Activated T-helper 1 cell treated with anti-CD3 and anti-CD28 coated beads, Interleukin-2, amount 50 U/mL, for 16 hours (primary cell): ENCODE measurements at places on chromosomes 7 and 10.

DNA sequence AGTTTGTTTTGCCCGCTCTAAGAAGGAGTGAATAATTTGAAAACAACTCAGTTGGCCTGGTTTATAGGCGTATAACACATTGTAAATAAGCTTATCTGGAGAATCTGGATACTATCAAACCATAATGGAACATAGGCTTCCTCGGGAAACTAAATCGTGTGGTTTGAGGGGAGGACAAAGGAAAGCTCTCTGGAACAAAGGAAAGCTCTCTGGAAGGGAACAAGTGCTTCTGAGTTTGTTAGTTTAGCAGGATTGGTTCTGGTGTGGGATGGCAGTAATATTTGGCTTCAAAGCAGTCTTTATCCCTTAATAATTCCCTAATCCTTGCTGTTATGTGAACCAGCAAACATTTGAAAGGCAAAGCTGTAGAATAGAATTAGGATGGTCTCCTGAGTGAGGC is 15.0 kb upstream of the SLK start:
- DNase-seq, result no peak

GRCh38 chr7:97372882-97373281 is 255.4 kb downstream of the SDHAF3 start:
- no peak for DNase-seq

- no peak for DNase-seq
These were observed 780.8 kb upstream of the C7orf33 start for GRCh38 chr7:147809786-147810185.

GRCh38 chr10:76007667-76008181 is 576.3 kb downstream of the LRMDA start:
- no peak for DNase-seq

- DNase-seq, result no peak
These were observed 232.2 kb upstream of the BMPER start for GRCh38 chr7:33673029-33673700.

DNA sequence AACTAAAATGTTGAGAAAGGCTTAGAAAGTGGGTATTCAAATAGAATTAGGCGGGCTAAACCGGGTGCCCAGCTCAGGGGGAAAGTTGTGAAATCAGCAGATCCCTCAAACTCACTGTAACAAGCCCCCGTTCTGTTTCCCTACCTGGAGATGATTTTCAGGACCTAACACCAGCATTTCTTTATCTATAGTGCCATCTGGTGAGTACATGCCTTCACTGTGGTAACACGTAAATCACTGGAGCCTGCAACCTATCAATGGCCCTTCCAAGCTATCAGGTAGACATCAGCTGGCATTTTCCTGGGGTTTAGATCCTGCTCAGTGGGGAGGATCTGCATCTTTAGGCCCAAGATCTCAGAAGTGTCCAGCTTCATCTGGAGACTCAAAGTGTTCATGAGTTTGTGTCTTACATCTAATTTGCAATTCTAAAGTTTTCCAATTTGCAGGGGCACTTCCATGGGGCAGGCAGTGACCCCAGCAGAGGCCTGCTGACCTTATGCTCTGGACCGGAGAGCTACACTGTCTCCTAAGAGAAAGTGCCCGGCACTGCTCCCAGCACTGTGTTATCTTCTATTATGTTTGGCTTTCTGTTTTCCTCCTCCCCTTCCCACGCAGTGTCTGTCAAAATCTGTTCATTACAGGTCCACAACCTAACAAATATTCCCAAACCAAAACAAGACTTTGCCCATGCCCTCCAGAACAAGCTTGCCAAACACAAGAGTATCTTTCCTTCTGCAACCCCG is 132.5 kb downstream of the LSM5 start:
- no peak for DNase-seq

- DNase-seq, result no peak
These were observed 178.6 kb downstream of the EMX2 start for GRCh38 chr10:117720931-117721835.

DNA sequence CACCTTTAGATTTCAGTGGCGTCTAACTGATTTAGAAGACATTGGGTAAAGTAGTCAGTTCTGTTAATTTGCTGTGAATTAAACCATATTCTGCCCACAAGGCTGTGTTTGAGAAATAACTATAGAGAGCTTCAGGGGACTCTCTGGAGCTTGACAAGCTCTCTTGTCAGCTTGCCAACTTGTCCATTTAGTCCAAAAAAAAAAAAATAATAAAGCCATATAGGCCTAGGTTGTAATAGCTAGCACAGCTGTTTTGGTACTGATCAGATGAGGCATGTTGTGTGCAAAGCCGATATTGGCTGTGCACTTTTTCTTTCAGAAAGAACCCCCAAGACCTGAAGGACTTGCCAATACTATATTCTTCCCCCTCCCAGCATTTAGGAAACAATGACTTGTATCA is 20.2 kb upstream of the ZNF282 start:
- no peak for DNase-seq

DNA sequence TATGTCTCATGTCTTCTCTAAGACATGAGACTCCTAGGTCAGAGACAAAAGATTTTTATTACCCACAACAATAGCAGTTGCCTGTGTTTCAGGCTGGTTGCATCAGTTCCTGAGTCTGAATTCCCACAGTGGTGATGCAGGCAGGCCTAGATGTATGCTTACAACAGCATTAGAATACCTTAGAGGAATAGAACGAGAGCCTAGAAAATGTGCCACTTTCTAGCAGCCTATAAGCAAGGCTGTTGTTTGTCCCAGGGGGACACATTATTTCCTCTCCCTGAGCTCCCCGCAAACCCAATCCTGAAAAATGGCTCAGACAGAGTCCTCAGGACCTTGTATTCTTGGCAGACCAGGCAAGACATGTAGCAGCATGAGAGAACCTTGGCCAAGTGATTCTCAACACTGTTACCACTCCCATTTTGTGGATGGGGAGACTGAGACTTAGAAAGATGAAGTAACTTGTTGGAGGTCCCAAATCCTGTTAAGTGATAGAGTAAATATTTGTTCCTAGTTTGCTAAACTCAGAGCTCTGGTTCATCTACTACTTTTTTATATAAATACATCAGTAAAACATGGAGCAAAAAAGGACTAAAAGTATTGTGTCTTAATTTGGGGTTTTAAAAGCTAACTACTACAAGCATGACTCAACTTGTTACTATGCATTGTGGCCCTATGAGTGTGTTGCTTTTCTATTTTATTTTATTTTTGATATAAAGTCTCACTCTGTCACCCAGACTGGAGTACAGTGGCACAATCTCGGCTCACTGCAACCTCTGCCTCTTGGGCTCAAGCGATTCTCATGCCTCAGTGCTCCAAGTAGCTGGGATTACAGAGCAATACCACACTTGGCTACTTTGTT is 14.2 kb downstream of the VTI1A start:
- no peak for DNase-seq

GRCh38 chr7:2175514-2175913 is 57.2 kb downstream of the MAD1L1 start:
- no peak for DNase-seq

- DNase-seq, result no peak
These were observed 52.3 kb downstream of the HECW1 start for GRCh38 chr7:43164757-43165156.

- DNase-seq, result no peak
These were observed 3.5 kb downstream of the FASTK start for GRCh38 chr7:151076863-151077704.

- DNase-seq, result no peak
These were observed 58.5 kb downstream of the CPED1 start for GRCh38 chr7:121046893-121047468.

- DNase-seq, result no peak
These were observed 6.1 kb upstream of the CREB5 start for GRCh38 chr7:28406192-28406591.

DNA sequence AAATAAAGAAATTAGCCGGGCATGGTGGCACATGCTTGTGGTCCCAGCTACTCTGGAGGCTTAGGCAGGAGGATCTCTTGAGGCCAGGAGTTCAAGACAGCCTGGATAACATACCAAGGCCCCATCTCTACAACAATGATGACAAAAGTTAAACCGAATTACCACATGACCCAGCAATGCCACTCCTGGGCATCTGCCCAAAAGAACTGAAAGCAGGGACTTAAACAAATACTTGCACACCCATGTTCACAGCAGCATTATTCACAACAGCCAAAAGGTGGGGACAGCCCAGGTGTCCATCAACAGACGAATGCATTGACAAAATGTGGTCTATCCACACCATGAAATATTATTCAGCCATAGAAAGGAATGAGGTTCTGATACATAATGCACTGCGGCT is 83.9 kb downstream of the HIP1 start:
- DNase-seq, result no peak

DNA sequence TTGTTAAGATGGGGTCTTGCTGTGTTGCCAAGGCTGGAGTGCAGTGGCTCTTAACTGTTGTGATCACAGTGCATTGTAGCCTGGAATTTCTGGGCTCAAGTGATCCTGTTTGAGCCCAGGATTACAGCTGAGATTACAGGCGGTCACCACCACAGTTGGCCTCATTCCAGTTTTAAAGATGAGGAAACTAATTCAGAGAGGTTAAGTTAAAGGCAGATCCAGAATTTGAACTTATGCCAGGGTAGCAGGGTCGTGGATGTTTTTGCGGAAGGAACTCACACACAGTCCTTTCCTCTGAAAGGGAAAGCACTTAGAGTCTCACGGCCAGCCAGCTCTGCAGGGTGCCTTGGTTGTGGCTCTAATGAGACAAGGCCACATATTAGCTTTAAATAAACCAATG is 84.7 kb downstream of the MMRN2 start:
- DNase-seq, result no peak

- no peak for DNase-seq
These were observed 95.7 kb upstream of the SVIL start for GRCh38 chr10:29730458-29730857.

DNA sequence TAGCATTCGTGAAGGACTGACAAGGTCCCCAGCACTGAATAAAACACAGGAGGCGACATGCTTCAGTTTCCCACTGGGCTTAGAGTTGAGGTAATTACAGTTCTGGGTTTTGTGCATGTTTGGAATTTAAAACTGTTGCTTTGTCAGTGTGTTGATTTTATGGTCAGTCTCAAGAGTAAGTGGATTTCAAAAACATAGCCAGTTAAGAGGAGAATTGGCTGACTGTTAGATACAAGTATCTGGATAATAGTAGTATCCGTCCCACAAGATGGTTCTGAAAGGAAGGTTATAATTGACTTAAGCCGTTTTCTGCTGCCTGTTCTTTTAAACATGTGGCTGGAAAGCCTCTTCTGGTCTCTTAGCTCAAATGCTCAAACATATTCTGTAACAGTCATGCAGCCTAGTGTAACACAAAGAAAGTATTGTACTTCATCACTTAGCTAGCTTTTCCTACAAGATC is 170.9 kb downstream of the POLR1F start:
- no peak for DNase-seq

- DNase-seq, result no peak
These were observed 82.2 kb upstream of the DDC start for GRCh38 chr7:50647286-50647980.

DNA sequence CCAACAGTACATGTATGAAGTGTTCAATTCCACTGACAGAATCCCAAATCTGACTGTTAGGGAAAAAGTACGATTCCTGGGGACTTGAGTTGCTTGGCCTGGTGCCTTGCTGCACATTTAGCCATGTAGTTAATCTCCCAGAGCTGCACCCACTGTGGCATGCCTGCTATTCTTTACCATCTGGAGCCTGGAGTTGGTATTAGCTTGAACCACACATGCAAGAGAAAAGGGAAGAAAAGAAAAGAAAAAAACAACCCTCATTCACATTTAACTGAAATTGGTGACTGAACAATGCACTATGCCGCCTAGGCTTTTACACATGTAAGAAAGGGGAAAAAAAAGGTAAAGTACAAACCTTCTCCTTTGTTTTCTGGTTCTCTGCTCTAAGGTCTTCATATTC is 26.1 kb downstream of the SHTN1 start:
- DNase-seq, result no peak

DNA sequence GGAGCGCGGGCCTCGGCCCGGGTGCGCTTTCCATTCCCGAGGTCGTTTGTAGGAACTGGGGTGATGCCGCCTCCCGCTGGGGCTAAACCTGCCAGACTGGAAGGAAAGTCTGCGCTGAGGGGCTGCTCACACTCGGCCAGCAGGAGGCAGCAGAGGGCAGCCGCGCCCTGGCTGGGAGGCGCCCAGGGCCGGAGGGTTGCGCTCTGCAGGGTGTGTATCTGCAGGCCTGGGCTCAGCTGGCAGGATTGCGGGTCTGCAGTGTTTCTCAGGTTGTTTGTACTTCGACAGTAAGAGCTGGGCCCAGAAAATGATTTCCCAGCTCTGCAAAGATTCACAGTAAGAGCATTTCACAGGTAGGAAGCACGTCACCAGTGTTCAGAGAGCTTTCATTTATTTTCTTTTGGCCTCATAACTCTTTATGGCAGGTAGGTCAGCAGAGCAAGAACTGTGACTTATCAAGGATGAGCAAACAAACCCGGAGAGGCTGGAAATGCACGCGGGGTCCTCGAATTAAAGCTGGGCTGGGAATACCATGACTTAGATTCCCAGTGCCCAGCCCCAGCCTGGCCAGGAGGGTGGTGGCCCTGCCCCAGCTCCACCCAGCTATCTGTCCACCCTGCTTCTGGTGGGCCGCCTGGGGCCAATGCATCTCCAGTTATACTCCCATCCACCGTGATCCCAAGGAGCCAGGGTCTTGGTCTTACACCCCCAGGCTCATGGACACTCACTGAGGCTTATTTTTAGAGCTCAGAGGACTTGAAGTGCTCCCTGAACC is 15.2 kb upstream of the PPP2R2D start:
- peak; percentile 73 for DNase-seq

DNA sequence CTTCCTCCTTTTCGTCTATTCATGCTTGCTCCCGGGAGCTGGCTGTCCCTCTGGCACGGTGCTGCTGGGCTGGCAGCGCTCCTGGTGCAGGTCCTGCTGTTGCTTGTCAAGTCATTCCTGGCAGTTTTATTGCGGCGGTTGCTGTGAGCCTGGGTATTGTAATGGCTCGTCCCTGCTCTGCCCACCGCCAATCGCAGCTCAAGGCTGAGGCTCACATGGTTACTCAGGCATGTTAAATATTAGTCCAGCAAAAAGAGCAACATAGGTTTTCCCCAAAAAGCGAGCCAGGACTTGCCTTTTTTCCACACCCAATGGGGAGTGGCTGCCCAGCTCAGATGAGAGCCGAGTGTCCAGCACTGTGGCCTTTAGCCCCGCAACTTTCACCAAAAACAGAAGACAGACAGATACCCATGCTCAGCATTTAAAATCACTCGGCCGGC is 492.9 kb upstream of the FOXK1 start:
- DNase-seq, result no peak

- no peak for DNase-seq
These were observed 19.2 kb upstream of the DDC start for GRCh38 chr7:50584386-50584785.

GRCh38 chr7:88361357-88361756 is 54.7 kb upstream of the STEAP4 start:
- no peak for DNase-seq

GRCh38 chr7:74428023-74428422 is 25.7 kb upstream of the GTF2IRD1 start:
- no peak for DNase-seq

GRCh38 chr7:50349963-50350944 is 45.7 kb downstream of the IKZF1 start:
- peak; percentile 73 for DNase-seq

DNA sequence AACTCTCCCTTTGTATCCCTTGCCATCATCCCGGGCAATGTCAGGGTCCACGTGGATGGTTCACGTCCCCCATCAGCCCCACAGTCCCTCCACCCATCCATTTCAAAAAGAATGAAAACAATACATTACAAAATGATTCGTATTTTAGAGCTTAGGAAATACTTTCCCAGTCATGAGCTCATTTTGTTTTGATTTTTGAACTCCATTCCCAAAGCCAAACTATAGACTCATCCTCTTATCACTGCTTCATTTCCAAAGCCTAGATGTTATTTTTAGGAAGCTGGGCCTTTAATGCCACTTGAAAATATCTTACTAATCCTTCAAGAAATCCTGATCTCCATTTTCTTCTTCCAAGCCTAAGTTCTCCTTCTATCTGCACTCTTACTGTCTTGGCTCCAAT is 72.1 kb downstream of the WNT2 start:
- no peak for DNase-seq
